ENCODE measurements at places on chromosomes 3 and 15. TPM values are rescaled to one million over a fixed set of nuclear protein-coding genes. Genes with fewer than 3 reads are reported as not detected.

DPPA2 gene
- total RNA-seq = not detected

CHDH gene
- 1.8 TPM for total RNA-seq

GPR171 gene
- not detected for total RNA-seq

PRSS50 gene
- total RNA-seq = not detected

SLMAP gene
- 17.4 TPM for total RNA-seq
